ENCODE measurements at places on chromosomes 16 and 17.

- no peak for DNase-seq
Measured at GRCh38 chr17:21174186-21174585, 39.8 kb downstream of the TMEM11 start.

GRCh38 chr17:80885947-80886582, 105.6 kb upstream of the CHMP6 start:
- peak; percentile 12 for DNase-seq

DNA sequence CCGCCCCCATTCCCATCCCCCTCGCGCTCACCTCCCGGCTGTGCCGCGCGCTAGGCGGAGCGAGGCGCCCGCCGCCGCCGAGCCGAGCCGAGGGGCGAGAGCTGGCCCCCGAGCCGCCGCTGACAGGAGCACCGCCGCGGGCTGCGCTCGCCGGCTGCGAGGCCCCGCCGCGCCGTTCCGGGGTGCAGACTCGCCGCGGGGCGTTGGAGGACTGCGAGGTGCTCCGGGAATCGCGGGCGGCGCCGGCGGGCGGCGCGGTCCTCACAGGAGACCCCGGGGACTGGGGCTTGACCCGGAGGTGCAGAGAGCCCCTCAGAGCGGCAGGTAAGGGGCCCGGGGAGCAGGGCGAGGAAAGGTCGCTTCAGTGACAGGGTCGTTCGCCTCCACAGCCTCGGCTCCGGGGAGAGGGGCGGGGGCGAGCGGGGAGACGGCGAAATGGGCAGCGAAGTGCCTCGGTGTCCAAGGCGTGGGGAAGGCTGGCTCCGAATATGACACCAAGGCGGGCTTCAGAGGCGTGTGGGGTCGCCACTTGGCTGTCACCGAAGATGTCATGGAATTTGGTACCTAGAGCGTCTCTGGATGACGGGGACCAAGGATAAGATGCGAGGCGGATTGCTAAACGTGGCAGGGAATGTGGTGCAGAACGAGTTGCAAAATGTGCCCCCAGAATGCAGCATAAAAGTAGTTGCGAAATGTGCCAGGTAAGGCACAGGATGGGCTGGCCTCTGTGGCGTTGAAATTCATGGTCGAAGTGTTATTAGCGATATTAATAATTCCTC, 580 bp downstream of the TANC2 start:
- peak; percentile 65 for DNase-seq

- no peak for DNase-seq
Measured at GRCh38 chr17:56793531-56793930, 40.2 kb downstream of the C17orf67 start.

DNA sequence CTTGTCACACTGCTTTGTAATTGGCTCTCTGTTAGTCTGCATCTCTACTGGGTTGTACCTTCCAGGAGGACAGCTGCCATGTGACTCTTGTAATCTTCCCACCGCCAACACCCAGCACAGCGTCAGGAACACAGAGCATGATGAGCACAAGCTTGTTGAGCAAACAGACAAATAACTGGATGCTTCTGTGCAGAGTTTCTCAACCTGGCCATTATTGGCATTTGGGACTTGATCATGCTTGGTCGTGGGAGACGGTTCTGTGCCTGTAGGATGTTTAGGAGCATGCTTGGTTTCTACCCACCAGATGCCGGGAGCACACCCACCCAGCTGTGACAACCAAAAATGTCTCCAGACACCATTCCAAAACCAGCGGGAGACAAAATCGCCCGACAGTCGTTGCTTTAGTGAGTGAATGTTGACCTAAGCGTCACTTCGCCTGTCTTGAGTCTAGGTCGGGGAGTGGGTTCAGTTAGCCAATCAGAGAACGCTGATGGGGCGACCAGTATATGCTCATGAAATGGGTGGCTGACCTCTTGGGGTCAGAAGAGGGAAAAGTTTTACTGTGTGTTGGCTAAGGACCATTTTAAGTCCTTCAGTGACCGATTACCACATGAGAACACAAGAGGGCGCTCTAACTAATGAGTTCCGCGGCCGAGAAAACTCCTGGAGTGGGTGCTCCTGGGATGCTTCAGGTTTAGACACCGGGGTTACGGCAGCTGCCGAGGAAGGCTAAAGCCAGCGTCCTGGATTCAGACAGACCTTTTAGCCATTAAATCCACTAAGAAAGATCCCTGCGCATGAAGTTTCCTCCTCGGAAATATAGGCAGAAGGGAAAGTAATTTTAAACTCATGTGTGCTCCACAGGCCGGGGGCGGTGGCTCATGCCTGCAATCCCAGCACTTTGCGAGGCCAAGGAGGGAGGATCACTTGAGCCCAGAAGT, 57.8 kb upstream of the TEX2 start:
- peak; percentile 64 for DNase-seq

GRCh38 chr16:3113765-3114479, 1.5 kb downstream of the ZNF205 start:
- DNase-seq, result no peak

GRCh38 chr16:28324235-28324886, 32.0 kb downstream of the SBK1 start:
- no peak for DNase-seq

DNA sequence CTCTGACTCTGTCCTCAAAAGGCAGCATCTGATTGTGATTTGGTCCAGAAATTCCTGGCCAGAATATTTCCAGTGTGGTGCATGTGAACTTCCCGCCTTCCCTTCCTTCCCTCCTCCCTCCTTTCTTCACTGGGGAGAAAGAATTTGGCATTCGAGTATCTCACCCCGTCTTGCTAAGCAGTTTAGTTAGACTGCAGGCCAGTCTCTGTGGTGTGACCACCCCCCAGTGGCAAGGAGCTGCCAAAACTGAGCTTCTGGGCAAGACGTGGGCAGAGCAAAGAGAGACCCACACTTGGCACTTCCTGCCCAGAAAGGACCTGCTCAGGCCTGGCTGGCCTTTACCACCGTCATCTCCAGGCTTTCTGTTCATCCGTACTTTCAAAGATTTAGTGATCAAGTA, 36.4 kb downstream of the SNX20 start:
- DNase-seq, result peak; percentile 56

GRCh38 chr17:1505586-1505985, 10.8 kb downstream of the INPP5K start:
- no peak for DNase-seq

GRCh38 chr16:78448658-78449271, 349.3 kb downstream of the WWOX start:
- DNase-seq, result no peak

DNA sequence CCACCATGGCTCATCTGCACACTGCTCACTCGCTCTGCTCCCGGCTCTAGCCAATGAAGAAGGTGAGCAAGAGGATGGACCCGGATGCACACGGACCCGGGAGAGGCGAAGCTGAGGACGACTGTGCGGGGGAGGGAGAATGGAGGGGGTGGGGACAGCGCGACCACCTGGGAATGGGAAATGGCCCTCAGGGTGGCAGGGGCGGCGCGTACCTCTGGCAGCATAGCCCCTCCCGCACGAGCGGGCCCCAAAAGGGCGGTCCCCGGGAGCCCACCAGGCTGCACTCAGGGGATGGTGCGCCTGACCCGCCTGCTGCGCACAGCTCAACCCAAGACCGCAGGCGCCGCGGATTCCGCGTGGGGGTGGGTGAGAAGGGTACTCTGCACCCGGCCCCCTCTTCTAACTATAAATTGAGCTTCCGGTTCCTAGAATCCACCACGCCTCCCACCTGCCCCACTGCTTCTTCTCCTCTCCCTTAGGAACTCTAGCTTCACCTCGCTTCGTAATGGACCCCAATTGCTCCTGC, 6.1 kb downstream of the MT1H start:
- DNase-seq, result no peak

- peak; percentile 88 for DNase-seq
Measured at GRCh38 chr17:74864866-74865395, 5.2 kb upstream of the GRIN2C start.

DNA sequence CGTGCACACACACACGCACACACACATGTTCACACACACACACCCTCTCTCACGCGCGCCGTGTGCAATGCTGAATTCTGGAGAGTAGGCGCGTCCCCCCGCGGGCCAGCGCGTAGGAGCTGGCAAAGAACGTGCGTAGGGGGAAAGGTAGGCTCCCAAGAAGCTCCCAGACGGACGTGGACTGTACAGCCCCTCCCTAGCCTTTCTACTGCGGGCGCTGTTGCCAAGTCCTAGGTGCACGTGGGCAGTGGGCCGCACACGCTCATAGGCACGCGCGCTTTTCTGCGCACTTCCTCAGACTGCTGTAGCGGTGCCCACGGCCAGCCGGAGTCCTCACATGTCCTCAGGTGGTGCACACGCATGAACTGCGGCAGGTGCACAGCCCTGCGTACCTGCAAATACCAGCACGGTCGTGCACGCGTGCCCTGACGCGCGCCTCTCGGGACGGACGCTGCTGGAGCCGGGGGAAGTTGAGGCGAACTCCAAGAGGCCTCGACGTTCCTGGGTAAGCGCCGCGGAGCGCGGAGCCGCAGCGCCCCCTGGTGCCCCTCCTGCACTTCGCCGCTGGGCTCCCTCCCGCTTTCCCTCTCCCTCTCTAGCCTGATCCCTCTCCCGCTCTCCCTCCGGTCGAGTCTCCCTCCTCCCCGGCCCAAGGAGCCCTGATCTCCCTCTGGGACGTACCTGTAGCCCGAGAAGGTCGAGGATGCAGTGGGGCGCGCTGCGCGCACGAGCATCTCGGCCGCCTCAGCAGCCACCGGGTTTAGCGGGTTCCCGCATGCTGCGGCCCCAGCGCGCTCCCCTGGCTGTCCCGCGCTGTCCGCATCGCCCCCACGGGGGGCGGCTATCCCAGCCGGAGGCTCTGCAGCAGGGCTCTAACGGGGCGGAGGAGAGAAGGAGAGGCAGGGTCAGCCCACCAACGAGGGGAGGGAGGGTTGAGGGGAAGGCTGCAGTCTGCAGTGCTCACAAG, 749 bp downstream of the GRIN2A start:
- peak; percentile 82 for DNase-seq

GRCh38 chr16:46828292-46828691, 2.7 kb downstream of the C16orf87 start:
- no peak for DNase-seq

DNA sequence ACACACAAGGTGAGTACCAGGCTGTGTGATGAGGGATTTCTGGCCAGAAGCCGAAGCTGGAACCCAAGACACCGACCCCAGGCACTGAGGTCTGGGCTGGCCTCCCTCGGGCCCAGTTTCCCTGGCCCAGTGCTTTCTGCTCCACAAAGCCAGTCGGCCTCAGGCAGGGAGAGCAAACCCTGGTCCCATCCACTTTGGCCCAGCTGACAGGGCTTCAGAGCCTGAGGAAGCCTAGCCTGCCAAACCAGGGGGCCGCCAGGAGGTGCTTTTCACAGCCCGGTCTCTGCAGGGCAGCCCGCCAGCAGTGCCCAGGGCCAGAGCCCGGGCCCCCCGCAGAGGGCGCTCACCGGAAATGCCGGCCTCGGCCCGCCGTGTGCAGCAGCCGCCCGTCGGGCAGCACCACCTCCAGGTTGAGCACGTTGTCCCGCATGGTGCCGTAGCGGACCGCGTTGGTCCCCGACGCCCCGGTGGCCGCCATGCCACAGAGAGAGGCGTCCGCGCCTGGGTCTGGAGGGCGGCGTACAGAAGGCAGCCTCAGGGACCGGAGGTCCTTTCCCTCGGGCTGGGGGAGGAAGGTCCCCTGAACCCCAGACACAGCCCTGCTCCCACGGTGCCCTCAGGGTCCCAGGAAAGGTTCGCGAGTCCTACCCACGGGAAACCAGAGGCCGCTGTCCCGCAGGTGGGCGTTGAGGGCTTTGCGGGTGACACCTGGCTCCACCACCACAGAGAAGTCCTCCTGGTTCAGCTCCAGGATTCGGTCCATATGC, 2.2 kb downstream of the LDHD start:
- DNase-seq, result no peak

DNA sequence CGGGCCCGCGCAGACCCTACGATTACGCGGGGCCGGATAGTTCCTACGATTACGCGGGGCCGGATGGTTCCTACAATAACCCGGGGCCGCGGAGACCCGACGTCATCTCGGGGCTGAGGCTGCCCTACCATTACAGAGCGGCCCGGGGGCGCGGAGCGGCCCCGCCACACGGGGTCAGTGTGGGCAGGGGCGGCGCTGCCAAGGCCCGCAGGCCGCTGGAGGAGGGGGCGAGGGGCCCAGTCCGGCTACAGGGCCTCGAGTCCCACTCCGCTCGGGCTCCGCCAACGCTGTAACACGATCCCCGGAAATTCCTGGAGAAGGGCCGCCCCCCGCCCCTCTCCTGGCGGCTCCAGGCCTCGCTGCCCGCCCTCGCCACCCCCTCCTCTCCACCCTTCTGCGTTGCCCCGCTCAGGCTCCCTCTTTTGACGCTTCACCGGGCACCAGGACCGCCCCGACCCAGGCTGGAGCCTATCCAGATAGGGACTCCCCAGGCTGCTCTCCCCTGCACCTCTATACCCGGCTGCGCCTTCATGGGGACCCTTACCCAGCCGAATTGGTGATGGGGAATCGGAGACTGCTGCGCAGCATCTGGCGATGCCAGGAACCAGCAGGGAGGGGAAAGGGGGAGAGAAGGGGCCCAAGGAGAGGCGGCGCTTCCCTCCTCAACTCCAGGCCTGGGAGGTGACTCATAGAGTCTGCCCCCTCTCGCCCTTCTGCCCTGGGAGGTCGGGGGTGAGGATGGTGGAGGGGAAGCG, at the start of gene RAB34:
Gene RAB34 (minus strand): TSS at position 291 of the 755 bp plus-strand sequence. CDS start 602 bp downstream, outside the sequence.
- DNase-seq, result peak; percentile 92

DNA sequence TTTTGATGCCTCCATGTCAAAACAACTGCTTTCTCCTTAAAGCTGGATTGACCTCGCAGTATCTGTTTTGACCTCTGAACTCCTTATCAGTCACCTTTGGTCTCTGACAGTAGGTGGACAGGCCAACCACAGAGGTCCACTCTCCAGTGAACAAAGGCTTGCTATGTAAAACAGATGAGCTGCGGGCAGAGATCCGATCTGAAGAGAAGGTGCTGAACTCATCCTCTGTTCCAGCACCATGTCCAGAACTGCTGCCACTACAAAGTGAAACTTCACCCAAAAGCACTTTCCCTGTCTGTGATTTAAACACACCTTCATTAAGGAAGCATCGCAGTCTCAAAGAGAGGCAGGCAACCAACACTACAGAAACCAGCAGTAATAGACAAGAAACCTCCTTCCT, 117.3 kb upstream of the CORO6 start:
- DNase-seq, result no peak

DNA sequence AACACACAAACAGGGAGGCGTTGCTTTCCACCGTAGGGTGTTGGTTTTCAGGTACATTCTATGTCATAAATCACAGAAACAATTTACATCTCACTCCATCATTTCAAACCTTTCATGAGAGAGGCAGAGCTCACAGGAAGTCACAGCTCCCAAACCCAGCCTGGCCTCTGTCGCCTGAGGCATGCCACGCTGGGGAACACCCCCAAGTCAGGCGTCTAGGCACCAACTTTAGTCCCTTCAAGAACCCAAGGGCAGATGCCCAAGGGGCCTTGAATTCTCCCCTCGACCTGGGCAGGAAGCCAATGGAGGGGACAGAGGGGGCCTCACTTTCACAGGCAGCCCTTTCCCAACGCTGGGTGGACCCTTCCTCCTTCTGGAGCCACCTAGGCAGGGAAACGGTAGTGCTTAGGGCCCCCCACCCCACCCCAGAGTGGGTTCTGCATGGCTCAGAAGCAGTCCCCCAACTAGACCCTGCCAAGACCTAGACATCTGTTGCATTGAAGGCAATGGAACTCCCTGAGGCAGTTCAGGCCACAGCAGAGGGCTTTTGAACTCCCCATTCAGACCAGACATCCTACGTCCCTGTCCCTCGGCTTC, 10.6 kb downstream of the TBX4 start:
- DNase-seq, result no peak

GRCh38 chr16:48632137-48632774, 22.3 kb upstream of the N4BP1 start:
- no peak for DNase-seq
